ENCODE measurements at places on chromosomes 12 and 14.

DNA sequence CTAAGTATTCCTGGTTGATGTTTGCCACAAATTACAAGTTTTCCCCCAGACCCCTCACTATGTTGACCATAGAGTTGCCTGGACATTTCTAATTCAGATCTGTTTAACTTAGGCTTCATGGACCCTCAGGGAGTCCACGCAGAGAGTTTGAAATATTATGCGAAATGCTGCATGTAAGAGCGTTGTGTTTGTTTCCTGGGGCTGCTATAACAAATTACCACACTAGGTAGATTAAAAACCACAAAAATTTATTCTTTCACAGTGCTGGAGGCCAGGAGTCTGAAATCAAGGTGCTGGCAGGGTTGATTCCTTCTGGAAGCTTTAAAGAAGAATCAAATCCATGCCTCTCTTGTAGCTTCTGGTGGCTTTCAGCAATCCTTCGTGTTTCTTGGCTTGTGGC lies 177.9 kb upstream of the KITLG start:
- no peak for DNase-seq

DNA sequence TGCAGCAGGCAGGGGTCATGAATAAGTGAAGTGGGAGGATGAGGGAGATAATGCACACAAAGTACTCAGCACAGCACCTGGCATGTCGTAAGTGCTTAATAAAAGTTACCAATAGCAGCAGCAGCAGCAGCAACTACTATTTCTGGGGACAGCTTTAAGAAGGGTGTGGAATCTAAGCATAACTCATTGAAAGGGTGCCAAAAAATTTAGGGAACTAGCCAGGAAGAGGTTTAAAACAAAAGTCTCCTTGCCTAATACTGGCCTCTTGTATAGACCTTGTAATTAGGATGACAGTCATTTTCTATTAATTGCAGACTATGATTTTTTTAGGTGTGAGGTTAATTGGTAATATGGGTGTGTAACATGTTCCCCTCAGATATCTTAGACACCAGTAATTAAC lies 179.9 kb downstream of the PTPN11 start:
- no peak for DNase-seq

GRCh38 chr14:87397499-87397898 lies 595.5 kb downstream of the GALC start:
- DNase-seq, result no peak

DNA sequence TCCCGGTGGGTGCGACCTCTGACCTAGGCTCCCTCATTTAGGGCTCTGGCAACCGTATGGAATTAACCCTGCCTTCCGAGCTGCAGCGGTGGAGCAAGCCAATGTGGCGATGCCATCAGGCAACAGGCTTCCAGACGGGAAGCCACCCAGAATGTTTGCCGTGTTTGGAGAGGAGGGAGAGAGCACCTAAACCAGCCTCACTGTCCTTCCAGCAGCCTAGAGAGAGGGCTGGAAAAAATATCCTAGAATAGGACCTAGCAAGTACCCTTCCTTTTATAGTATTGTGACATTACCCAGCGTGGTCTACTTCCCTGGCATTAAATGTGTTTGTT lies 287 bp upstream of the SLC2A13 start:
- DNase-seq, result no peak

- DNase-seq, result no peak
These were observed 1.0 kb upstream of the GPD1 start for GRCh38 chr12:50102646-50103309.

DNA sequence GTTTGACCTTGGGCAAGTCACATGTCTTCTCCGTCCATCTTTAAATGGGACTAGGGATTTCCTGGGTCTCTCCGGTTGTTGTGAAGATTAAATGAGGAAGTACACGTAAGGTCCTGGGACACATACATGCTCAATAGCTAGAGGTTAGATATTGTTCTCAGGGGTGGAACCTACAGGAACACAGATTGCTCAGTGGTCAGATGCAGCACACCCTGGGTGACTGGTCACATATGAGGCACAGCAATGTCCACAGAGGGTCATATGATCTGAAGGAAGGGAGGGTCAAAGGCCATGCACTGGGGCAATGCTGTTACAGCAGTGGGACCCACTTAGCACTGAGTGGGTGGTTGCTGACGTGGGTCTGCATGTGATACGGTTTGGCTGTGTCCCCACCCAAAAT lies 11.4 kb upstream of the SLC8B1 start:
- no peak for DNase-seq

DNA sequence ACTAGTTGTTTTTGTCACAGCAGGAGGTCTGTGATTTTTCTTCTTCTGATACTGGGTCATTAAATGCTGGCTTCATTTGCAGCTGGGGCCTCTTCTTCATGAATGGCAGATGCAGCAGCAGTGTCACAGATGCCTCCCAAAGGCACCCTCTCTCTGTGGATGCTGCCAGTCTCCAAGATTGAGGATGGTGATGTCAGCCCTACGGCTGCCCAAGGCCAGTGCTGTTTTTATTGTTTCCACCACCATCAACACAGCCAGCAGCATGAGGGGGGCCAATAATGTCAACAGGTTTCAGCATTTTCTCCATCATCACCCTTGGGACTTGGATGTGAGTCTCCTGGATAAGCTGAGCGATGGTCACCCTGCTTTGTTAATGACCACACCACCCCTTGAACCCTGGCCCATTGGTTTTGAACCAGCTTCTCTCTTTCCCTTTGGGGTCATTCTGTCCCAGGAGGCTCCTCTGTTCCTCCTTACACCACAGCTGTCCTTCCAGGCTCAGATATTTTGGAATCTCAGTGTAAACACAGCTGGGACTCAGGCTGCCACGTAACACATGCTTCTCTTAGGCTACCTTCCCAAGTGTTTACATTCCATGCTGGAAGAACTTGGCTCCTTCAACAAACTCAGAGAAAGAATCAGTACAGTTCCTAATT lies 151.7 kb upstream of the DDHD1 start:
- no peak for DNase-seq
